ENCODE measurements at places on chromosomes 7 and 10.

DNA sequence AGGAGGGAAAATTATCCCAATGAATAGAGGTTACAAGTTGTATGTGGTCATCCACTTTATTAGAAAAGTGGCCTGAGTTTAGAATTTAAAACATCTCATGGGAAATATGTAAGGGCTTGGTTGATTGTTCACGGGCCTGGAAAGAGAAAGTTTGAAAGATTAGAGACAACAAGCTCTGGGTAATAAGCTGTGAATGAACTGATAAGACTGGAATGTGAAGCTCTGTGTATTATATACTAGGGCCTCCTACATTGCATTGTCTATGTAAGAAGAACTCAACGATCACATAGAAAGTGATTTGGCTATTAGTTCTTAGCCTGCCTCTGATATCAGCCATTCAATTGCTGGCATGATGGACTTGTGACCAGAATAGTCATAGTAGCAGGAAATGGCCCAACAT, 199.2 kb upstream of the MAGI2 start:
- no peak for DNase-seq

- no peak for DNase-seq
Observed at GRCh38 chr7:2255145-2256139, 13.4 kb downstream of the NUDT1 start.

DNA sequence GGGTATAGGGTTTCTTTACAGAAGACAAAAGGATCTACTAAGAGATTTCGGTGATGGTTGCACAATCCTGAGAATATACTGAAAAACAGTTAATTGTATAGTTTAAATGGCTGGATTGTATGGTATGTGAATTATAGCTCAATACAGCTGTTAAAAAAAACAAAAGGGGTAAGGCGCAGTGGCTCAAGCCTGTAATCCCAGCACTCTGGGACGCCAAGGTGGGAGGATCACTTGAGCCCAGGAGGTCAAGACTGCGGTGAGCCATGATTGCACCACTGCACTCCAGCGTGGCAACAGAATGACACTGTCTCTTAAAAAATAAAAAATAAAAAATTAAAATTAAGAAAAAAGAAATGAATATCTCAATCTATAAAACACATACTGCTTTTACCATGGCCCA, 18.5 kb downstream of the ESYT2 start:
- DNase-seq = no peak

- no peak for DNase-seq
Observed at GRCh38 chr10:70715853-70716795, 43.8 kb downstream of the ADAMTS14 start.

Data from activated gamma-delta T cell treated with Interleukin-2 at 50 U/mL for 16 hours (primary cell).